Activated gamma-delta T cell treated with Interleukin-2 at 50 U/mL for 16 hours (primary cell): ENCODE measurements at places on chromosomes 5 and 9.

DNA sequence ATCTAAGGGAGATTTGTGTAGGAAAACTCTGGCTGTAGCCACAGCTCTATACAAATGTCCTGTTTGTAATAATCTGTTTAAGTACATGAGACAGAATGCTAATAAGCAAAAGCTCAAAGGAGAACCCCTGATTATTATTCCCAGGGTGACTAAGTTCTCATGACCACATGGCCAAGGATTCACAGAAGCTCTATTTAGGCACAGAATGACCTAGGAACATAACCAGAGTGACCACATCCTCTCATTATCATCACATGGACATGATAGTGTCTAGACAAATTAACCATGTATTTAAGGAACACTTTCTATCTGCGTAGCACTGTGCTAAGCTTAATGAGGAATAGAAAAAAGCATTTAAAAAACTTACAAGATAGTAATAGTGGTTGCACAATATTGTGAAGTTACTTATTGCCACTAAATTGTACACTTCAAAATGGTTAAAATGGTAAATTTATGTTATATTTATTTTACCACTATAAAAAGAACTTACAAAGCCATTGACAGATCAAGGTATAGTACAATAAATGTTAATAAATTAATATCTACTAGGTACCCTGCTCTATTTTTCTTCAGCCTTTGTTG is 56.3 kb downstream of the STX17 start:
- no peak for DNase-seq

DNA sequence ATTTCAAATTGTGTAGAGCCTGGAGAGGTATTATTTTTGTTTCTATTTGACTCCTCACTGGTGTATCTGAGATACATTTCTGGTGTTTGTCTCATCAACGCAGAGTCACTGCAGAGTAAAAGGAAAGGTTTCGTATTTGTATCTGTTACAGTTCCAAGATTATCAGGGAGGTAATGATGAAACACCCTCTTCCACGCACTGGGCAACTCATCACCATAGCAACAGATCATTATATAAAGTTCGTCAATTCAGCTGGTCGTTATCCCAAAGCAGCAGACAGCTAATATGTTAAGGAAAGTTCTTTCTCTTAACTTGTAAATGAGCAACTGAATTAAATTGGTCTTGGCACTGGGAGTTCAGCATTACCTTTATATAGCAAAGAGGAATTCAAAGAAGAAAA is 513.5 kb downstream of the MTRR start:
- no peak for DNase-seq

DNA sequence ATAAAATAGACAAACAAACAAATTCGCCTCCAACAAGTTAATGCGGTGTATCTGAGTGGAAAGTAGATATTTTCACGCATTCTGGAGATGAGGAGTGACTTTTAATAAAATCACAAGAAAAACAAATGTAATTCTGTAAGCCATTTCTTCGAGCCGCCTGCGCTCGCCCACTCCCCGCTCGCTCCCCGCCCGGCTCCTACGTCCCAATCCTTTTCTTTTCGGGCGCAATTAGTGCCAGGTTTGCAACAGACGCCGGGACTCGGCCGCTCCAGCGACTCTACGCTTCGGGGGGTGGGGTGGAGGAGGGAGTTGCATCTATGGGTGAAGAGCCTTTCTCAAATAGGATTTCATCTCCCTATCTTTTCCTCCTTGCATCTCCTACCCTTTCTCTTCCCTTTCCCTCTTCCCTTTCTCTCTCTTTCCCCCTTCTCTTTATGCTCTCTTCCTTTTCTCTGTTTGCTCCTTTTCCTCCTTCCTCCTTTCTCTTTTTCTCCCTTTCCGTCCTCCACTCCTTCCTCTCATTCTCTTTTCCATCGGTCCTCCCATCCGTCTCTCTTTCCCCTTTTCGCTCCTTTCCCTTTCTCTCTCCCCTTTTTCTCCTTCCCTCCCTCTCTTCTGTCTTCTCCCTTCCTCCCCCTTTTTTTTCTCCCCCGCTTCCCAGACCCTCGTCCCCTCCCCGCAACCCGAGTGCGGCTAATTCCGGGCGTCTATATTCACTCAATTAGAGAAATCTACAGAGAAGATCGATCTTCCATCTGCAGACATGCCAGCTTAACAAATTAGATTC is 6.1 kb upstream of the OTP start:
- DNase-seq, result no peak

DNA sequence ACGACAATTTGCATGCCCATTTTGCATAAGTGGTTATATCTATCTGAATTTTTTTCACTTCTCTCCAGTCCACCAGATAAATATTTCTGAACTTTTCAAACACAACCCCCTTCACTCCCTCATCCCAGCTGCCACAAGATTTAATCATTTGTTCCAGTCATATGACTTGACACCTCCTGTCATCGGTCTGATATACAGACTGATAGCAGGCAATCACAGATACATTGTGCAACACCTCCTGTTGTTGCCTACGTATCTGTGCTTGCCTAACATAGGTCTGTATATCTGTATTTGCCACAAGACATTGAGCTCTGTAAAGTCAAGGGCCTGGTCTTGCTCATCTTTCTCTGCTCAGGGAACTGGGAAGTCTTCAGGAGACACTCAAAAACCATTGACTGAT is 65.6 kb downstream of the GNA14 start:
- DNase-seq, result no peak

GRCh38 chr5:104018299-104018698 is 455.7 kb upstream of the NUDT12 start:
- DNase-seq, result no peak

GRCh38 chr5:98727686-98728085 is 45.8 kb upstream of the RGMB start:
- DNase-seq, result no peak

DNA sequence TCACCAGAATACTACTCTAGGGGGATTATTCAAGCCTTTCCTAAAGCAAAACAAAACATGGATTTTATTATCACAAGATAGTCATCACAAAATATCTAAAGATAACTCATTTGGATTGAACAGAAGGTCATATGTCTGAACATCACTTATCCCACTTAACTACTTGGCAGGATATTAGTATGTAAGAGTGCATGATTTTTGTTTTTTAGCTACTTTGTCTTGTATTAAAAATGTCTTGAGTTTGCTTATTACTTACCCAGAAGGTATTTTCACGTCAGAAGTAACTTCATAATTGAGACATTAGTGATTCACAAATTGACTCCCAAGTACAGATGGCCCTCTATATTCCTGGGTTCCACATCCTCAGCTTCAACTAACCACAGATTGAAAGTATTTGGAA is 113.8 kb downstream of the TLE4 start:
- DNase-seq, result no peak

GRCh38 chr5:123721675-123722276 is 209.8 kb downstream of the CSNK1G3 start:
- DNase-seq, result no peak

DNA sequence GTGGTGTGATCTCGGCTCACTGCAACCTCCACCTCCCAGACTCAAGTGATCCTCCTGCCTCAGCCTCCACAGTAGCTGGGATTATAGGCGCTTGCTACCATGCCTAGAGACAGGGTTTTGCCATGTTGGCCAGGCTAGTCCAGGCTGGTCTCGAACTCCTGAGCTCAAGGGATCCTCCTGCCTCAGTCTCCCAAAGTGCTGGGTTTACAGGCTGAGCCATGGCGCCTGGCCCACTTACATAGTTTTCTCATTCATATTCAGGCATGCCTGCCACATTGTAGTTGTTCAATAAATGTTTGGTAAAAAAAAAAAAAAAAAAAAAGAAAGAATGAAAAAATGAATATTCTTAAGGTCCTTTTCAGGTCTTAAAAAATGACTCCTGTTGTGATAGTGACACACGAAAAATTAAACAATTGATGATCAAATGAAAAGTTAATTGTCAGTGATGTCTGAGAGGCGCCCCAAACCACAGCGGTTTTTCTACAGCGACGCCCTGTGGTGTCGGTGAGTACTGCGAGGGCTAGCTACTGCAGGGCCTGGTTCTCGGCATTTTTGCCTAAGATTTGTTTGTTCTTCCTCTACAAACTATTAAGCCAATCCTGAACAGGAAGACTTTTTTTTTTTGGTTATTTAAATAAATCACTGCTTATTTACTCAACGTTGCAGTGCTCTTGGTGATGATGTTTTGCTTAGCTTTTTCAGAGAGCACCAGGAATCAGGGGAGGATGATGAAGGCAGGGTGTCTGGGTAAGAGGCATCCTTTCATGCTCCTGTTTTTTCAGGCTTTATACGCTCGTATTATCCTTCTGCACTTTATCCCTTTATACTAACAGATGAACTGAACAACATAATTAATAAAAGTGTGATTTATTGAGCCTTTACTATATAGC is 67.0 kb upstream of the DPYSL3 start:
- DNase-seq, result peak; percentile 5

DNA sequence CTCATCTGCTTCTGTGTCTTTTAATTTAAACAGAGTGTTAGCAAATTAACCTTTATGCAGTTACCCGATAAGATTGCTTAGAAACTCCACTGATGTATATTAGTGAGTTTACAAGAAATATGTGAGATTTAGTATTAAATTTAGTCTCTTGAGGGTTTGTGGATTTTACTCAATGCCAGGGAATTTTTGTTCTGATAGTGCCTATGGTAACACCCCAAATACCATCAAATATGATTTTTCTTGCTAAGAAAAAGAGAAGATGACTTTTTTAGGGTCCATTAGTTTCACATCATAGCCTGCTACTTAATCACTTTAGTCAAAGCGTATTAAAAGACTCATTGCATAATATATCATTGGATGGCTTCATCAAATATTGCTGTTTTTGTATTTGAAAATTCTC is 224.9 kb downstream of the PCSK5 start:
- DNase-seq, result no peak

GRCh38 chr9:93597871-93598646 is 21.7 kb downstream of the PHF2 start:
- no peak for DNase-seq

DNA sequence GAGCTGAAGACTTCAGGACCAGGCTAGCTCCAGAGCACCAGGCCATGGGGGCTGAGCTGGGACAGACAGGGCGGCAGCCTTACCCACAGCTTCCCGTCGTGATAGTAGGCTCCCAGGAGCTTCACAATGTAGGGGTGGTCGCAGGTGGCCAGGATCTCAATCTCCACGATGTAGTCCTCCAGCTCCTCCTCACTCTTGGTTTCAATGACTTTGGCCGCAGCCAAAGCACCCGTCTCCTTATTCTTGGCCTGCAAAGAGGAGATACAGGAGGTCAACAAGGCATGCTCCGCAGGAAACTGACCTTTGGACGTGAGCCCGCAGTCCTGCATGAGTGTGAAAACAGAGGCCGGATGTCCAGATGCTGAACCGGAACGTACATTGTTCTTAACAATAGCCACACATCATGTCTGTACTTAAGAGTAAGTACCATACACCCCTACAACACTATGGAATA is 31.5 kb downstream of the STK10 start:
- DNase-seq, result no peak

DNA sequence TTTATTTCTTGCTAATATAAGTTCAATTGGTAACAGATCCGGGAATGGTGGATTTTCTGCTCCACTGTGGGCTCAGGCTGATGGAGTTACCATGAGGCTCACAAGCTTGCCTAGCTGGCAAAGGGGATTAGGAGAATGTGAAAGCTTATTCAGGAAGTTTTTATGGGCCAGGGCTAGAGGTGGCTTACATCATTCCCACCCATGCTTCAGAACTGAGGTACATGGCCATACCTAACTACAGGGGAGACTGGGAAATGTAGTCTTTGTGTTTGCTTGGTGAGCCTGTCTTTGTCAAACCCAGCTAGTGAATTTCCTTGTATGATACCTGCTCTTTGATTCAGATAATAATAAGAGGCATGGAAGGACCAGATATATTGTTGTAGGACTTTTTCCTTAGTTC is 105.9 kb upstream of the DHFR start:
- no peak for DNase-seq

GRCh38 chr9:95852059-95853032 is 23.1 kb upstream of the ERCC6L2 start:
- DNase-seq, result no peak

DNA sequence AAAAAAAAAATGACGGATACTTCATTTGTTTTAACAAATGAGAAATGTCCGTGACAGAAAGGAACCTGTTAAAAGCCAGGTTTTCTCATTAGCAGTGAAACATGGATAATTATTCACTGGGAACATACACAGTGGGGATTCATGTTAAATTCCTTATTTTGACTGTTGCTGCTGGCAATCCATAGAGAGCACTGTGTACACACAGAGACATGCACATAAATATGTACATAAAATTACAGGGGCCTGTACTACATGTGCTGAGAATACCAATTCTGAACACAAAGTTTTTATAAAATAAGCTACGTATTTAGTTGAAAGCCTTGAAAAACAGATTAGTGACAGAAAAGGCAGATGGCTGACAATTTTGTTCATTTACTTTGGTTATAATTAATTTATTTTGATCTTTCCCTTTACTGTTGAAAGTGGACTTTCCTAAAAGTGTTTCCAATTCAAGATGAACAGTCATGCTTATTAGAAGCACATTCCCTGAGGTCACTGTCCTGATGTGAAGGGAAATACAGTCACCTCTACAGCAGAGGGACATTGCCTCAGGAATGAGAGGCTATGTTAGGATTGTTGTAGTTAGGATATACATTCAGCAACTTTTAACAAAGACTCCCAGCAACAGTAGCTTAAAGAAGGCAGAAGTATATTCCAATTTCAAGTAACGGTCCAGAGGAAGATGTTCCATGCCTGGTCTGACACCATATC is 166.7 kb downstream of the SAXO1 start:
- no peak for DNase-seq

DNA sequence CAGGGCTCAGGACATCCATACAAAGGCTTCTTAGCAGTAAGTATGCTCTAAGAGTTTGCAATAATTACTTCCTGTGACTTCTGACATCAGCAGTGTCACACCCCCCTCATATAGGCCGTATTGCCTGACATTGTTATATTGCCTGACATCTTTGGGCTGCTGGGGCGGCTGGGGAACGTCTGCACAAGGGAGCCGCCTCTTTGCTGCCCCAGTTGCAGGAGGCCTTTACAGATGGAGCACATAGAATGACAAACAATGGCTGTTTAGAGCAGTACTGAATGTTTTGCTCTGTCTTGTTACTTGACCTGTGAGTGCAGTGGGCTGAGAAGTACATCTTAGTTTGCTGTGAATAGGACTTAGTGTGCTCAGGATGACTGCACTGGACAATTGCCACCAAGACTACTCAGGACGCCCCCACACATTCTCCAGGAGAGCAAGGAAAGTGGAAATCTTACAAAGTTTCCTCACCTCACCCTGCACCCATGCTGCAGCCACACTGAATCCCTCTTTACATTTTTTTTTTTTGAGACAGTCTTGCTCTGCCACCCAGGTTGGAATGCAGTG is 65.4 kb upstream of the SPOCK1 start:
- DNase-seq, result no peak

GRCh38 chr5:111930449-111930848 is 173.5 kb upstream of the NREP start:
- no peak for DNase-seq

- no peak for DNase-seq
Measured at GRCh38 chr9:98108531-98109031, 10.4 kb downstream of the TRIM14 start.

DNA sequence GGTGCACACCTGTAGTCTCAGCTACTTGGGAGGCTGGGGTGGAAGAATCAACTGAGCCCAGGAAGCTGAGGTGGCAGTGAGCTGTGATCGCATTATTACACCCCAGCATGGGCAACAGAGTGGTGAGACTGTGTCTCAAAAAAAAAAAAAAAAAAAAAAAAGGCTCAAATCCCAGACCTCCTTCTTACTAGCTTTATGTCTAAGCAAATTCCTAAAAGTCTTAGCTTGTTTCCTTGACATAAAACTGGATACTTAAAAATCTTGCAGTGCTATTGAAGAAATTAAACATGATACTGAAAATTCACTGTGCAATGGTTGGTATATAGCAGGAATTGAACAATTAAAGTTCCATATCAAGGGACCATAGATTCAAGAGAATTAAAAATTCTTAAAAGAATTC is 45.0 kb downstream of the PCDHGC5 start:
- DNase-seq, result no peak
